ENCODE measurements at places on chromosomes 16 and 17.

- no peak for DNase-seq
These were observed 19.7 kb upstream of the GUCY2D start for GRCh38 chr17:7982666-7983065.

DNA sequence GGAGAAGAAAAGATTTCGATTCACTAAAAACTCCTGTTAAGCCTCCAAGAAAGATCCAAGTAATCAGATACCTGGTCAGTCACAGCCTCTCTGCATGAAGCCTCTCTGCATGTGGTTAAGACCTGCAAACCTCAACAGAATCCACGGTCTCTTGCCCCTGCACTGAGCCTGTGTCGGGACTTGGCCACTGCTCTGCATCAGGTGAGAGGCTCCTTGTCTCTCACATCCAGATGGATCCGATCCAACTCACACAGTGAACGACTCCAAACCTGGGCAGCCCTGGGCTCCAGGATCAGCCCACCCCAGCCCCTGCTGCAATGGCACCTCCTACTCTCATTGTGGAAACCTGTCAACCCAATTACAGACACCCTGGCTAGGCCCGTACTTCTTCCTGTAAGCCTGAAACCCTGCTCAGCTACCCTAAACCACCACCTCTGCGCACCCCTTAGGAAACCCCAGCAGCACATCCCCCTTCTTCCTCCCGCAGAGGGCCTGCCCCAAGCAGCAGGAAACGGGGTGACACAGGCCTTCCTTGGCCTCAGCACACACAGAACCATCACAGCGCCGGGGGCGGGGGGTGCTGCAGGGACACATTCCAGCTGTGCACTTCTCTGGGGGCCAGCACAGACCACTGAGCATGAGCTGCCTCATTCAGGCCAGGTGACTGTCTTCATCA lies 129.5 kb downstream of the ANKRD11 start:
- no peak for DNase-seq

DNA sequence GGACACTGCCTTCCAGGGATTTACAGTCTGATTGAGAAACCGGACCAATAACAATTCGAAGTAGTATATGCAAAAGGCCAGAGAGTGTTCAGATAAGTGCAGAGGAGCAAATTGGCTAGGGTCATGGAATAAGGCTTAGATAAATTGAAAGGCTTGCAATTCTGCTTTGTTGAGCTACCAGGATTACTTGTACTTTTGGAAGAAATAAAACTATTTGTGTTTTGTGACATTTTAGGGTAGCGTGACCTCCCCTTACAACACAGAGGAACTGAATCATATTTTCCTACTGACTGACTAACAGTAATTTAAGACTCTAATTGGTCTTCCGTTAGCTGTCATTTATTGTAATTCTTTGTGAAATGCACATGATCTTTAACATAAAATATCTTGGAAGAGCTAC lies 104.7 kb downstream of the PITPNC1 start:
- DNase-seq = no peak

- no peak for DNase-seq
These were observed 188.4 kb upstream of the NLRP1 start for GRCh38 chr17:5772720-5773119.

- DNase-seq = no peak
These were observed 749 bp upstream of the MC1R start for GRCh38 chr16:89917773-89918452.

DNA sequence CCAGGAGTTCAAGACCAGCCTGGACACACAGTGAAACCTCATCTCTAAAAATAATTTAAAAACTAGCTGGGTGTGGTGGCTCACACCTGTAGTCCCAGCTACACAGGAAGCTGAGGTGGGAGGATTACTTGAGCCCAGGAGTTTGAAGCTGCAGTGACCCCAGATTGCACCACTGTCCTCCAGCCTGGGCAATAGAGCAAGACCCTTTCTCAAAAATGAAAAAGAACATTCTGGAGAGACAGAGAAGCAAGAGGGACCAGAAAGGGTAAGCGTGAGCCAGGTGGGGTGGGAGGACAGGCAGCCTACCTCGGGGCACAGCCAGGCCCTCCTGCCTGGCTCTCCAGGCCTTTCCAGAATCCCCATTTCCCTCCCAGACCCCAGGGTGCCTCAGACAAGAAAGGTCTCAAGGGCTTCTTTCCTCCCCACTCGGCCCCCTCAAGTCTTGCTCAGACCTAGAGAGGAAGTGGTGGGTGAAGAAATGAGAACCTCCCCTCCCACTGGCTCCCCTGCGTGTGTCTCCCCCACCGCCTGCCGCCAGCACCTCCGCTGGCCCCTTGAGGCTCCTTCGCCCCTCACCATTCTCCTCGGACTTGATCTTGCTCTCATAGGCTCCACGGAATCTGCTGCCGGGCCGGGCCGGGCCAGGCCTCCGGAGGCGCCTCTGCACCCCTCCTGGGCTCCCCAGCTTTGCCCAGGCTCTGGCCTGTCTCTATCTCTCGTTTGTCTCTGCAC lies 503 bp downstream of the C16orf54 start:
- DNase-seq = no peak
